ENCODE measurements at places on chromosomes 6 and 20. TPM values are rescaled to one million over a fixed set of nuclear protein-coding genes. Genes with fewer than 3 reads are reported as not detected.

GRCh38 chr6:38644951-38645350, 5.2 kb upstream of the BTBD9 start:
- no peak overlapping the region for H3K4me3 ChIP-seq
- H3K27ac ChIP-seq = no peak overlapping the region
- DNase-seq = no peak
- H3K4me1 ChIP-seq = peaks cover 12% of the 10 kb centered on the region
- H3K27me3 ChIP-seq = peaks cover 2% of the 10 kb centered on the region
- peaks cover 4% of the 10 kb centered on the region for H3K36me3 ChIP-seq

- H3K36me3 ChIP-seq = no peaks in the 10 kb centered on the region
- DNase-seq = no peak
- no peaks in the 10 kb centered on the region for H3K27me3 ChIP-seq
Observed at GRCh38 chr20:42567409-42567808, 622.3 kb downstream of the PTPRT start.

GRCh38 chr6:149015535-149016525, 269.0 kb downstream of the UST start:
- H3K27ac ChIP-seq = no peak overlapping the region
- no peak overlapping the region for H3K4me3 ChIP-seq
- H3K27me3 ChIP-seq = no peaks in the 10 kb centered on the region
- H3K4me1 ChIP-seq = peaks cover 5% of the 10 kb centered on the region
- peaks cover 16% of the 10 kb centered on the region for H3K36me3 ChIP-seq

- H3K27ac ChIP-seq = no peak overlapping the region
- no peak overlapping the region for H3K4me3 ChIP-seq
- H3K27me3 ChIP-seq = peaks cover 2% of the 10 kb centered on the region
- no peaks in the 10 kb centered on the region for H3K36me3 ChIP-seq
Observed at GRCh38 chr6:147675281-147675680, 166.8 kb downstream of the SAMD5 start.

- no peaks in the 10 kb centered on the region for H3K4me1 ChIP-seq
- peaks cover 8% of the 10 kb centered on the region for H3K27me3 ChIP-seq
- H3K27ac ChIP-seq = no peak overlapping the region
- no peak overlapping the region for H3K4me3 ChIP-seq
- DNase-seq = no peak
- no peaks in the 10 kb centered on the region for H3K36me3 ChIP-seq
Observed at GRCh38 chr6:90645634-90646033, 58.8 kb upstream of the MAP3K7 start.

DNA sequence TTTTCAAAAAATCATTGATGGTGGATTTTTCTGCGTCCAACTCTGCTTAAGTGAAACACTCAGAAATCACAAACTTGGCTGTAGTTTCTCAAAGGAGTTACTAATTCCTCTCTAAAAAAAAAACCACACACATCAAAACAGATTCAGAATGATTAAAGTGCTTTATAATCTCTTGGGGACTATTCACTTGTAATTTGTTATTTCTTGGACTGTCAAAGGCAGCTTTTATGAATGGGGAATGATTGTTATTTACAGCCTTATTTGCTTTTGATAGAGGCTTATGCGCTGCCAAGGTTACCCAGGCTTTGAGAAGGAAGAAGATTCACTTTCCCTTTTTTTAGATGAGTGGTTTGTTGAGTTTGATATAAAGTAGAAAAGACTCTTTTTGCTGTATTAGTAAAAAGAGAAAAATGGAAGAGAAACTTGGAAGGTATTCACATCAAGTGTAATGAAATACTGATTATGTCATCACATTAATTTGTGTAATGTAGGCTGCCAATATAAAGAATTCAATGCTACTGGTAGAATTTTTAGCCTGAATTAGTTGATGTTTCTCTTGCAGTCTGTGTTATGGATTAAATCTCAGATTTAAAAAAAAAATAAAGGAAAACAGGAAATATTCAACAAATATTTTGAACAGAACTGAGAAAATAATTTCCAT, 381.0 kb upstream of the SASH1 start:
- H3K27ac ChIP-seq = no peak overlapping the region
- DNase-seq = no peak
- peaks cover 4% of the 10 kb centered on the region for H3K27me3 ChIP-seq
- H3K4me1 ChIP-seq = no peaks in the 10 kb centered on the region
- no peak overlapping the region for H3K4me3 ChIP-seq

Gene FOXC1
- polyA plus RNA-seq = not detected

Gene FBXO9
- polyA plus RNA-seq = 43.0 TPM
